Motor neuron (in vitro differentiated cells): ENCODE measurements at places on chromosomes 16 and 17. TPM values are rescaled to one million over a fixed set of nuclear protein-coding genes. Genes with fewer than 3 reads are reported as not detected.

CDH13 gene
- total RNA-seq, result 10.3 and 13.2 TPM in 2 replicates

LCMT1 gene
- total RNA-seq, result 57.4 and 57.6 TPM in 2 replicates

ACSM2A gene
- not detected in 2 replicates for total RNA-seq

MT1A gene
- not detected in 2 replicates for total RNA-seq

CA7 gene
- total RNA-seq, result 0.20 and 0.32 TPM in 2 replicates

ASPHD1 gene
- total RNA-seq, result 5.2 and 8.9 TPM in 2 replicates

CLDN7 gene
- 2.2 and 2.6 TPM in 2 replicates for total RNA-seq

ZP2 gene
- total RNA-seq, result not detected in 2 replicates
